Stimulated activated CD4-positive, alpha-beta T cell treated with anti-CD3 and anti-CD28 coated beads, Interleukin-2, amount 100 ng/mL, for 48 hours (primary cell): ENCODE measurements at places on chromosomes 1 and 21.

DNA sequence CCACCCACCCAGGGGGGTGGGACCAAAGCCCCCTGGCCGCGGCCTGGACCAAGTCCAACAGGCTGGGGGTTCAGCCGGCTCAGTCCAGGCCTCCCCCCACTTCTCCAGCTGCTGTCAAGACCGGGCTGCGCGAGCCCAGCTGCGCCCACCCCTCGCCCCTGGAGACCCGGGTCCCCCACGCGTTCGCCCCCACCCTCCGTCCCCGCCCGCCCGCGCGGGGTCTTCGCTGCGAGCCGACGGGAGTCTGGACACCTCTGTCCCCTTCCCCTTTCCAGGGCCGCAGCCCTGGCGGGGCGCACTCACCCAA is 253 bp downstream of the RAP1GAP start:
- no peak for DNase-seq

DNA sequence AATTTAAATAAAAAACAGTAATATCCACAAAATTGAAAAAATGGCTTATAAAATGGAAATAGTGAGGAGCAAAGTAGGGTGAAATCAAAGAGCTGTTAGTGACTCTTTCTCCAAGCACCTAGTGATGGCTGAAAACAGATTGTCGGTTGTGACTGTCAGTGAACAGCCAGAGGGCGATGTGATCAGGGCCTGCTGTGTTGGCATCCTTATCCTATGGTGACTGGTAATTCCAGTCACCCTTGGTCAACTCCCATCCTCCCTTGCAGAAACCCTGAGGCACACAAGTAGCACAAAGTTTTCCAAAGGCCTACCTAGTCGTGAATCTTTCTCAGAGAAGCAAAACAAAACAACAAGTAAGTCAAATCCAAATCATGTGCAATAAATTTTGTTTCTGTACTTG is 599.8 kb upstream of the CXADR start:
- DNase-seq: no peak

DNA sequence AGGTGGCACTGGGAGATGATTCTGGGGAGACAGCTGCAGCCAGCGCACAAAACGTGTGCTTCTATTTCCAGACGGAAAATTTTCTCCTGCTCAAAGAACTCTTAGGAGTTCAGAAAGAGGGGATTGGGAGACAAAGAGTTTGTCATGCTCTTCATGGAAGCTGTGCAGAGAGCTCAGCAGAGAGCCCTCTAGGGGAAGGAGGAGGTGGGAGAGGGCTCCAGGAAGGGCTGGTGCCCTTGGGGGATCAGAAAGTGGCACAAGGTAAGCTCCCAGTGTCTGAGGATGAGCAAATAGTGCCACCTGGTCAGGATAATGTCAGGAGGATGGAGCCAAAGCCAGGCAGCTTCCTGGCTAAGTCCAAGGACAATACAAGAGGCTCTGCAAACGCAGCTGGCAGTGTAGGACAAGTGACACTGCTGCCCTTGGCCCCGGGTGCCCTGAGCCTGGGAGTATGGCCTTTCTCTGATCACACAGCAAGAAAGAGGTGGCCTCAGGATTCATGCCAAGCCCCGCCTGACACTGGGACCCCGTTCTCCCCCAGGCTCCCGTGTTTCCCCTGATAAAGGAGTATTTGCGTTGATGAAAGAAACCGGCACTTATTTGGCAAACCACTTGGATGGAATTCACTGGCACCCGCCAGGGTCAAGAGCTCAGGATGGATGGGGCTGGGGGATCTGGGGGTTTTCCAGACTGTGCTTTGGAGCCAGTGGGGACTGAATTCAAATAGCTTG is 254.0 kb downstream of the PTPRU start:
- DNase-seq: no peak

GRCh38 chr1:38831731-38832369 is 27.7 kb downstream of the RRAGC start:
- no peak for DNase-seq

GRCh38 chr1:200530623-200531261 is 89.8 kb downstream of the KIF14 start:
- no peak for DNase-seq

GRCh38 chr21:39453571-39454179 is 1.9 kb downstream of the SH3BGR start:
- DNase-seq: no peak

DNA sequence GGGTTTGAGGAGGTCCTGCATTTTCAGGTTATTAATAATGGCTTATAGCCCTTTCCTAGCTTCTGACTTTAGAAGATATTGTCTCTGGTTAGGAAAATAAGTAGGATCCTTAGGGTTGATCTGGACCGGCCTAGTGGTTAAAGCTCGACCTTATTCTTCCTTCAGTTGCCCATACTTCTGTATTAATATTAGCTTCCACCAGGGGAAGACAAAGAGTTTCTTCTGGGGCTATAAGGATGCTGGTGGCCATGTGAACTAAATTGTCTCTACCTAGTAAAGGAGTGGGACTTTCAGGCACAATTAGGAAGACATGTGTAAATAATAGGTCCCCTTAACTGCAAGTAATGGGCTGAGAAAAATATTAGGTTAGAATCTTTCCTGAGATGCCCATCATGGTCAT is 20.6 kb upstream of the FCGR2A start:
- DNase-seq: no peak

DNA sequence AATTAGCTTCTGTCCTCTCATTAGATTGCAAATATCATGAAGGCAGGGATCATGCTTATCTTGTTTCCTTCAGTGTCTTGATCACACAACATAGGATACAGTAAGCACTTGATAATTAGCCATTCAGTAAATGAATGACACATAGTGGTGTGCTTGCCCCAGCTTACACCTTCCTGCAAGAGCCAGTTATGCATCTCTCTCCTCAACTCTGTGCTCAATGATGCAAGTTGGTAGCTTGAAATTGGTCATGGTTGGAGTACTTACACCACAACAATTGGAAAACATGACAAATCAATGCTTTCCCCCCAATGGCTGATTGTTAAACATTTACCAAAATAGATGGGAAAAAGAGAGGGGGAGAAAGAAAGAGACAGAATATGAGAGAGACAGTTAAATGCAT is 129.2 kb downstream of the NUF2 start:
- DNase-seq: no peak

DNA sequence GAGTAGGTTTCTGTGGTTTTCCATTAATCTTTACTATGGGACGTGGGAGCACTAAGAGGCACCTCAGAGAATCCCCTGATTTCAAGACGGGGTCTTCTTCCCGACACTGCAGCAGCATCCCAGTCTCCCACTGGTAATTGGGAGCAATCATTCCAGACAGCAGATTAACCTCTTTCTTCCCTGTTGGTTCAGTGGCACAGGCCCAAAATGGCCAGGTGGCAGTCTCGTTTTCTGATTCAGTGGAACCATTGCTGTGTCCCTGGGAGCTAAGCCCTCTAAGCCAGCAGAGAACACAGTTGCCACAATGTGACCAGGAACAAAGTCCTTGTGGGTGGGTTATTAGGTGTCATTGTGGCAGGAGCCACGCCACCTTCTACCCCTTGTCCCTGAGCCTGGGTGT is 342.1 kb downstream of the MATN1 start:
- no peak for DNase-seq

DNA sequence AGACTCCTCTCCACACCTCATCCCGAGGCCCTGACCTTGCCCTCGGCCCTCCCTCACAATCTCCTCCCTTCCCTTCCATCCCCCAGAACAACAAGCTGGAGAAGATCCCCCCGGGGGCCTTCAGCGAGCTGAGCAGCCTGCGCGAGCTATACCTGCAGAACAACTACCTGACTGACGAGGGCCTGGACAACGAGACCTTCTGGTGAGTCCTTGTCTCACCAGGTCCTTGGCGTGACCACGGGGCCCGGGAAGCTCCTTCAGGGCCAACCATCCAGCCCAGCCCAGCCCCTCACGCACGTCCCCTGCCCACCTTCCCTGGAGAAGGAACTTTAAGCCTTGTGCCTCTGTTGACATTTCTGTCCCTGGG is 15.6 kb downstream of the PODN start:
- DNase-seq: no peak

DNA sequence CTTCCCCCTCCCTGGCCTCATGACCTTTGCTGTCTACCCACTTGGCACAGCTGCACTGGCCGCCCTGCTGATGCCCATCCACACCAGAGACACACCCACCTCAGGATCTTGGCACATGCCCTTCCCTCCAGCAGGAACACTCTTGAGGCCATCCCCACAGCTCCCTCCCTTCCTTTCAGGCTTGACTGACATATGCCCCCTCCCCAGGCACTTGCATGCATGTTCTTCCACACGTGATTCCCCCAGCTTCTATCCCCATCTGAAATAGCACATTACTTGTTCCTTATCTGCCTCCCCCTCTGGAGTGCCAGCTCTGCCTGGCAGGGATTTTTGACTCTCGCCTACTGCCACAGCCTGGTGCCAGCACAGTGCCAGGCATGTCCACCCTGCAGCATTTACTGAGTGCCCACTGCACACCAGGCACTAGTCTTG is 98.5 kb upstream of the SLC25A33 start:
- DNase-seq: no peak

DNA sequence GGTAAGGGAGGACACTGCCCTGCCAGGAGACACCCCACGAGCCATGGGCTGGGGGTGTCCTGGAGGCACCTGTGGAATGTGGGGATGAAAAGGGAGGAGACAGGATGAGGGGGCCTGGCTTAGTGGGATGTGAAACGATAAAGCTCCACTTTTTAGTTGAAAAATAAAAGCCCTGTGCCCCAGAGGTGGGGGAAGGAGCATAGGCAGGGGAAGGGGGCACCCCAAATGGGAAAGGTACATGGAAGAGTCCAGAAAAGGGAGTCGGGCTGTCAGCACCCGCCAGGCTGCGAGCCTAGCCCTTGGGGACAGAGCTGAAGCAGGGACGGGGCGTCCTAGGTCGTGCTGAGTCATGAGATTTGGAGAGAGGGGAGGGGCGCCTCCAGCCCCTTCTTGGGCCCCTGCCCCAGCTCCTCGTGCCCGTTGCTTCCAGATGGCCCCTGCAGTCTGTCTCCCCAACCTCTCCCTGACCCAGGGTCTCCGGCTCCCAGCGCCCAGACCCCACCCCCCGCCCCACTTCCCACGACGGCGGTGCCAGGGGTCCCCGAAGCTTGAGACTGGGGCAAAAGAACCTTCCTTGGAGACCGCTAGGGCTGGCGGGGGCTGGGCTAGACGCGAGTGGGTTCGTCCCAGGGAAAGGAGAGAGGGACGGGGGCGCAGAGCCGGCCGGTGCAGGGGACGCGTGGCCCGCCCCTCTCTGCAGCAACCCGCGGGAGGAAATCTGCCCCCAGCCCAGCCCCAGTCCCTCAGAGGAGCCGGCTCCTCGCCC is 795 bp downstream of the SYT2 start:
- DNase-seq: no peak

- no peak for DNase-seq
Measured at GRCh38 chr1:217948741-217949140, 317.6 kb downstream of the SPATA17 start.

- no peak for DNase-seq
Measured at GRCh38 chr21:44701541-44701940, 4.6 kb downstream of the KRTAP10-12 start.

- DNase-seq: no peak
Measured at GRCh38 chr1:175481126-175482070, 262.0 kb downstream of the TNR start.
